Renal pelvis (tissue), 12 donors: ENCODE measurements at places on chromosomes 12 and 14. TPM values are rescaled to one million over a fixed set of nuclear protein-coding genes. Genes with fewer than 3 reads are reported as not detected.
A peak's percentile ranks its signal among the peaks of the same experiment; 100 is the strongest.

DNA sequence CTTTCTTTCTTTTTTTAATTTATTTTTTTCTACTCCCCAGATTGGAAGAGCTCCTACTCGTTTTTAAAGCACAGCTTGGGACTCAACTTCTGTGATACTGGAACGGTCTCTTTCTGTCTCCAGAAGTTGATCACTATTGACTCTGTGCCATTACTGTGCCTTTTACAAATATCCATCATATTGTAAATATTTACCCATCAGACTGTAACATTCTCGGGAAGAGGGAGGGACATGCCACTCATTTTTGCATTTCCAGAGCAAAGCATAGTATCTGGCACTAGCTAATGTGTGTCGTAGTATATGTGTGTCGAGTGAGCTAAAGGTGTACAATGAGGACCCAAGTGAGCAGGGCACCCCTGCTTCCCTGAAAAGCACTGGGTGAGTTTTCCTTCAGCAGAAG is 24.0 kb upstream of the GSG1 start:
- DNase-seq = no peak

- DNase-seq = peak; percentile 53
Observed at GRCh38 chr14:54599966-54600716, 33.2 kb downstream of the SAMD4A start.

- DNase-seq = no peak
Observed at GRCh38 chr14:101475456-101476257, 85.6 kb upstream of the DIO3 start.

DNA sequence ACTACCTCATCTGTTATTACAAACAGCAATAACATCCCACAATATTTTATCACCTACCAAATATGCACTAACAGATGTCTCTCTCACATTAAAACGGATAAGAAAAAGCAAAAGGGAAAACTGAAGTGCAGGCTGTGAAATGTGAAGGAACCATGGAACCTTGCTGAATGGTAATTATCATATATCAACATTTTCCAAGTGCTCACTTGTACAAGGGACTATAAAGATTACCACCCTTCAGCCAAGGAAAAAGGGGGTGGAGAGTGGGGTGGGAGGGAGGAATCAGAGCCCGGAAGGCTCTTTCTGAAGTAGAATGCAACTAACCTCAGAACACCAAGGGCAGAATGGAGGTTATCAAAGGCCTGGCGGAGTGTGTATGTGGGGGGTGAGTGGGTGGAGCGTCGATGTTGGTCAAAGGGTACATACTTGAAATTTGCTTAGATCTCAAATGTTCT is 1.2 kb downstream of the SNX6 start:
- DNase-seq = peak; percentile 12

- DNase-seq = peak; percentile 49
Observed at GRCh38 chr12:117155278-117156060, 34.8 kb downstream of the FBXO21 start.

- no peak for DNase-seq
Observed at GRCh38 chr14:67077921-67078320, 111.3 kb upstream of the GARIN2 start.

DNA sequence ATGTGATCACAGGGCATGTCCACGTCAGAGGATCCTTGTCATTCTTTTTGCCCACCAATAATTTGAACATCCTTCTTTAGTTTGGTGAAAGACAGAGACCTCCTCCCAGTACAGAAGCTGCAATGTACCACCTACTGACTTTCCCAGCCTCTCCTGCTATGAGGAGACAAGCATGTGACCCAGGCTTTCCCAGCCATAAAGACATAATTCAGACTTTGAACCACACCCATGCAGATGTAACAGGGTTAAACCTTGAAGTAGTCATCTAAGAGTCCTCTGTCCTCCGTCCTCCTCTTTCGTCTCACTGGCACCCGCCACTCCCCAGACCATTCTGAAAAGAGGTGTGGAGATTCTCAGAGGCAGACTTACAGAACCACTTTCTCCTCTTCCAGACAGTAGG is 120.8 kb downstream of the KCNK10 start:
- no peak for DNase-seq

DNA sequence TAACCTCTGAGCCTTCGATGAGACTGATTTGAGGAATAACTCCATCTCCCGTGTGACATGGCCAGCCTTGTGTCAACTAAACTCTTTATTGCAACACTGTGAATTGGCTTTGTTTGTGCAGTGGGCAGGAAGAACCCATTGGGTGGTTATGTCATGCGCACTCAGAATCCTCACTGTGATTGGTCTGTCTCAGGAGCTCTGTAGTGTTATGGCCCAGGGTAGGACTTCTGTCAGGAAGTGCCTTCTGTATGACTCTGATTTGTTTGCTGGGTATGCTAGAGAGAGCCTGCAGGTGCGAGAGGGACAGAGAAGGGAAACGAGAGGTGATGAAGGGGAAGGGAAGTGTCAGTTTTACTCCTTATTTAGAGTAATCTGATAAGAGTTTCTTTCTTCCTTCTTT is 71.5 kb upstream of the DCD start:
- no peak for DNase-seq

GRCh38 chr12:81976661-81977060 is 217.5 kb upstream of the PPFIA2 start:
- DNase-seq = no peak

- no peak for DNase-seq
Observed at GRCh38 chr14:89957791-89958190, 2.1 kb downstream of the TDP1 start.

DNA sequence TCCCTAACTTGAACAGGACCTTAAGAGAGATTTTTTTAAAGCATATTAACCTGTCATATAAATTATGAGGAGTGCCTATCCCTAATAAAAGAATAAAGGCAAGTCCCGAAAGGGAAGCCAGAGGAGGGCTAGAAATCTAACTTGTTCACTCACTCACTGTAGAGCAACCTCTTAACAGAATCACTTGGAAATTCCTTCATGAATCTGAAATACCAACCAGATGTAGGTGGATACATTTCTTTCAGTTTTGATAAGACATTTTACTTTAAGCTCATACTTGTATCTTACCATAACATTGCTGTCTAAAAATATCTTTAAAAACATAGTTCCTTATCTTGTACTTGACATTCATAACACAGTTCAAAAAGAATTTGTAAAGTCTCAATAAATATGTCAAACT is 25.7 kb downstream of the NTN4 start:
- no peak for DNase-seq

DNA sequence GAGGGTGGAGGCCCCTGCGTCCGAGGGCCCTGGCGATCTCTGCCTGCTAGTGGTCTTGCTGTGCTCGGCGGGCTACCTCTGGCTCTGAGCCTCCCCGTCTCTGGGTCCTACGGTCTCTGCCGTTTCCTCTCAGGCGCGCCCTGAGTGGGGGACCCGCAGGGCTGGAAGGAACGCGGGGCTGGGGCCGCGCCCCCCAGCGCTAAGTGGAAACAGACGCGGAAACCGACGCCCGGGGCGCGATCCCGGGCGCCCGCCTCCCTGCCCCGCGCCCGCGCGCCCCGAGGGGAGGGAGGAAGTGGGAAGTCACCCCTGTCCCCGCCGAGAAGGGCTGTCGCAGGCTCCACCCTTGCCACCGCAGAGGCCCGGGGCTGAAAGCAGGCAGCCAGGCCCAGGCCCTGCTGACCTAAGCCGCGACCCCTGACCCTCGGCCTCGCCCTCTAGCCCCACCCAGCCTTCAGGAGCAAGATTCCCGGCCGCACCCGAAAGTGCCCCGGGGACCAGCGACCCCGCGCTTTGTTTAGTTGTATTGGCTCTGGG is 831 bp downstream of the CRIP1 start:
- DNase-seq = no peak

GRCh38 chr14:31950764-31951637 is 126.1 kb upstream of the ARHGAP5 start:
- peak; percentile 86 for DNase-seq

DNA sequence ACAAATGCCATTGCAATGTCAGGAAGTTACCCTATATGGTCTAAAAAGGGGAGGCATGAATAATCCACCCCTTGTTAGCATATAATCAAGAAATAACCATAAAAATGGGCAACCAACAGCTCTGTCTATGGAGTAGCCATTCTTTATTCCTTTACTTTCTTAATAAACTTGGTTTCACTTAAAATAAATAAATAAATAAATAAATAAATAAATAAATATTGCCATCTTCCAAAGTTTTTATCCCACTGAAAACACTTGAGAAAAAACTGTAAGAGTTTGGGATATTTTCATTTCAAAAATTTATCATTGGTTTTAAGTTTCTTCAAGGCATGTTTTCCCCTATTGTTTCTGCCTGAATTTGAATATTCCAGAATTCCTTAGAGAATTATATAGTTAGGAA is 89.8 kb downstream of the SYT10 start:
- DNase-seq = no peak

GRCh38 chr14:57136669-57137328 is 131.9 kb downstream of the EXOC5 start:
- no peak for DNase-seq

- DNase-seq = no peak
Observed at GRCh38 chr14:30829853-30830252, 44.5 kb upstream of the COCH start.

DNA sequence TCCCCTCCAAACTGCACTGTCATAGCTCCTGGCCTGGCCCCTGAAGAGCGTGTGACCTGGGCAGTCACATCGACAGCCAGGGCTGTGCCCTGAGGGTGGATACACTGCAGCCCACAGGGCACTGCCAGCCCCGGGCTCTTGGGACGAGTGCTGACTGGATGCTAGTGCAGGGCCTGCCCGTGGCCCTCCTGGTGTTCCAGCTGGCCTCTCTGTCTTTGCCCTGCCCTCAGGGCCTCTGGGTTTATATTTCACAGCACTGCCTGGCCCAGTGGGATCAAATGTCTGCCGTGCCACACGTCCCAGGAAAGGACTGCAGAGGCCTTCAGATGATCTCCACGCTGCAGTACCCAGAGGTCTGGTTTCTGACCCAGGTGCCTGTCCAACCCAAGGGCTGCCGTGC is 10.1 kb upstream of the CCDC197 start:
- peak; percentile 46 for DNase-seq

DNA sequence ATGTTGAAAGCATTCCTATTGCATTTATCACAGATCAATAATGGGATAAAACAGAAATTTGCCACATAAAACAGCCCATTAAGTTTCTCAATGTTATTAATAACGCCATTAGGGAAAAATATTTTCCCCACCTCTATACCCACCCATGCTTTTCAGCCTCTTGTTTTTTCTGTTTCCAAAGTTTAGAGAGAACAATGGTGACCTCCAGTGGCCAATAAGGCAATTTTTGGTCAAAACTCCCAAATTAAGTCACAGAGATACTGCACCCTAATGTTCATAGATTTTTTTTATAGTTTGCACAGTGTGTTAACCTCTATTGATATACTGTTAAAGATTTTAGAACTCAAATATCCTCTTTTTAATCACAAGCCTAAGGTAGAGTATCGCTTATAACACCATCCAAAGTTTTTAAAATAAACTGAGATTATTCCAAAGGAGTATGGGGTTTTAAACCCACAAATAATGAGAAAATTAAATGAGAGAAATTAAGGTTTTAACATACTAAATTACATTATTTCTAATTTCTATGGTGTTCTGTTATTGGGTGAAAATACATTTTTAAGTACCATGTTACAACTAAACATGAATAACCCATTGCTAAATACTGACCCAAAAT is 184.7 kb upstream of the DCN start:
- DNase-seq = no peak

- DNase-seq = peak; percentile 73
Observed at GRCh38 chr12:120230326-120230973, 29.5 kb upstream of the RPLP0 start.

- no peak for DNase-seq
Observed at GRCh38 chr12:51246254-51246853, 7.7 kb downstream of the DAZAP2 start.

DNA sequence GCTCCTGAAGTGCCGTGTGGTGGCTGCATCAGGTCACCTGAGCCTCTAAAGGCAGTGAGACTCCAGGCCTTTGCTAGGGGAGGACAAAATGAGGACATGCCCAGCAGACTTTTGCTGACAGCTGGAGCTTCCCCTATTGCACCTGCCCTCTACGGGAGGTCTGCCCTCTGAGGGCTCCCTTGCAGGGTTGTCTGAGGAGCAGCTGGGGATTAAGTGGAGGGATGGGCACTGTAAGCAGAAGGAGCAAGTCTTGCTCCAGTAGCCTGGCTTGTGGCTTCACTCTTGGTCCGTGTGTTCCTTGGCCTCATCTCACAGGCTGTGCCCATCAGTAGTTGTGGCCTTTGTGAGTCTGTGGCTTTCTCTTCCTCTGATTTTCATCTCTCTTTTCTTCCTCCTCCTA is 66.9 kb upstream of the NRXN3 start:
- DNase-seq = no peak

GRCh38 chr12:107079172-107080011 is 14.0 kb downstream of the CRY1 start:
- no peak for DNase-seq

- DNase-seq = no peak
Observed at GRCh38 chr14:77065851-77066577, 32.0 kb upstream of the CIPC start.

GRCh38 chr12:52980650-52981423 is 25.4 kb upstream of the EIF4B start:
- DNase-seq = peak; percentile 93

GRCh38 chr12:122182887-122183587 is at the start of gene LRRC43:
TSS of gene LRRC43 (plus strand) at chr12:122183123. CDS start at chr12:122183145, 22 bp downstream.
- DNase-seq = peak; percentile 61

DNA sequence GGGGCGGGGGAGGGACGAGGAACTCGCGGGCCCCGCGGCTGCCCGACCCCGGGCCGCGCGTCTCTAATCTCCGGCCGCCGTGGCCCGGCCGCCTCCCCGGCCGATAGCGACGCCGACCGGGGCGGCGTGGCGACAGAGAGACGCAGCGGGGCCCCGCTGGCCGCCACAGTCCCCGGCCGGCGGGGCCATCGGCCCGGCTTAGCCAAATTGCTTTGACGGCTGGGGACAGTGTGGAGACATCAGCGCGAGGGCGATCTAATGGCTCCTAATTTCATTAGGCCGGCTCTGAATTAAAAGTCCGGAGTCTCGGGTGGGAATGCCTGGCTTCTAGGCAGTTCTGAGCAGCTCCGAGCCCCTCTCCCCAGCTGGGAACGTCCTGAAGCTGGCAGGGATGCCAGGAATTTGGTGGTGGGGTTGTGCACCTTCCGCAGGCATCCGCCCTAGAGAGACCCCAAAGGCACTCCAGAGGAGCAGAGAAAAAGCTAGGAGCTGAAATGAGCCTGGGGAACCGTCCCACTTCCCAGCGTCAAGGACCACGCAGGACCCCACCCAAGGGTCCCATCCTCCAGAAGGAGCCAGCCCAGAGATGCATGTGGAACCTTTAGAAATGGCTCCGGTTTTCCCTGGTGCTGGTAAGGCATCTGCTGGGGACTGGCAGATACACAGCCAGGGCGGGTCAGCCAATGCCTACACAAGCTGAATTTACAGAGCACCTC is 9.6 kb downstream of the TBX5 start:
- DNase-seq = no peak

- DNase-seq = no peak
Observed at GRCh38 chr12:27541031-27541719, 17.2 kb downstream of the PPFIBP1 start.

GRCh38 chr12:64745259-64745807 is 13.9 kb downstream of the GNS start:
- no peak for DNase-seq

Gene TDRD9
- polyA plus RNA-seq = 6.1 TPM

Gene GPR68
- polyA plus RNA-seq = 2.2 TPM

Gene MYO1A
- 0.21 TPM for polyA plus RNA-seq

Gene ETNK1
- 77.0 TPM for polyA plus RNA-seq

Gene MYL2
- polyA plus RNA-seq = not detected

Gene PROX2
- polyA plus RNA-seq = 3.3 TPM

Gene PMCH
- polyA plus RNA-seq = 0.96 TPM

Gene RTL1
- 0.10 TPM for polyA plus RNA-seq

Gene LRRIQ1
- 37.5 TPM for polyA plus RNA-seq

Gene RNASE7
- polyA plus RNA-seq = 0.83 TPM

Gene ARMH4
- polyA plus RNA-seq = 74.2 TPM

Gene SERPINA6
- polyA plus RNA-seq = 7.2 TPM

Gene SIX6
- not detected for polyA plus RNA-seq

Gene UNC79
- polyA plus RNA-seq = 1.5 TPM
